ENCODE measurements at places on chromosomes 5 and 9.

- DNase-seq = no peak
Observed at GRCh38 chr5:166505067-166505466, 1786.4 kb upstream of the WWC1 start.

GRCh38 chr9:136806067-136806466 lies 1.7 kb upstream of the RABL6 start:
- no peak for DNase-seq

DNA sequence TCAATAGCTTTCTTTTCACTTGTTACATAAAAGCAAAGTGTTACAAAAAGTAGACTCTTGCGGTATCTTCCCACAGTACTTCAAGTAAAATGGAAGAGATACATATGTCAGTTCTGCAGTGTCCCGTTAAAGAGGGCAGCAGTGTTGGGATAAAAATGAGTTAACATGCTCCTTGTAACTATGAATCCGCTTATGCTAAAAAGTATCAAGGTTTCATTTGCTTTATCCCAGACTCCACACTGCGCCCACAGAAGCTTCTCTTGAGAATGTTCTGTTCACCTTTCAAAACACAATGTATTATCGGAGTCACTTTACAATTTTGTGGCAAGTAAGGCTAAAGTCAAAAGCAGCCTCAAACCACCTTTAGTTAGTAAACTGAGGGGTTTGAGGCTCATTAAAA lies 790 bp downstream of the PTAR1 start:
- DNase-seq = no peak

DNA sequence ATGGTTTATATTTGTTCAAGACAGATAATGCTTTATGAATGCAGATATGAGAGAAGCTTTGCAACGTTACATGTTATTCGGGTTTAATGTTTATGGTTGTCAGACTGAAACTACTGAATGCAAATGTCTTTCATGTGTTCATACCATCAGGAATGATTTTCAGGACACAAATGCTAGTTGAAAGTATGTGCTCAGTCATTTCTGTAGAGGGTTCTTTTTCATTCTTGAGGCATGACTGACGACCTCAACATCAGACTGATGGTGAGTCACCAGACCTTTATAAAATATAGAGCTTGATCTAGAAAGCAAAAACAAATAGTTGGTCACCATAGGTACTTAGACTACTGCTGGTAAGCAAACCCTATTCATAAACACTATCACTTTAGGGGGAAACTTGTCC lies 287.3 kb upstream of the NUDT12 start:
- DNase-seq = peak; percentile 82

GRCh38 chr9:117160254-117160653 lies 254.6 kb downstream of the ASTN2 start:
- no peak for DNase-seq

- no peak for DNase-seq
Observed at GRCh38 chr5:76273206-76273885, 129.7 kb upstream of the IQGAP2 start.

DNA sequence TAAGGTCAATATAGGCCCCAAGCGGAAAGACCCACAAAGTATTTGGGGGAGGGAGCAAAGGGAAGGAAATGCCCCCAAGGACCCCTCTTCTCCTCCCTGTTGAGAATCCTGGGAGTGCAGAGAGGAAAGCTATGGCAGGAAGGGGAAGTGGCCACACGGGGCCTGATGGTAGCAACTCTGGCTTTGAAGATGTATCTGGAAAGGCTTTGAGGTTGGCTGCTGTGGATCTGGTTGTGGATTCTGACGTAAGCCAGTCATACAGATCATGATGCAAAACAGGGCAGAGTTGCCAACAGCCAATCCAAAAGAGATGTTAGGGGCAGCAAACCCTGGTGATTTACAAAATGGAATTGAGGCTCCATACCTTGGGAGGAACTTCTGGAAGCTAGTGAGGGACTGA lies 108.8 kb downstream of the PRKACG start:
- DNase-seq = no peak

- DNase-seq = no peak
Observed at GRCh38 chr9:14428781-14429230, 114.9 kb upstream of the NFIB start.

DNA sequence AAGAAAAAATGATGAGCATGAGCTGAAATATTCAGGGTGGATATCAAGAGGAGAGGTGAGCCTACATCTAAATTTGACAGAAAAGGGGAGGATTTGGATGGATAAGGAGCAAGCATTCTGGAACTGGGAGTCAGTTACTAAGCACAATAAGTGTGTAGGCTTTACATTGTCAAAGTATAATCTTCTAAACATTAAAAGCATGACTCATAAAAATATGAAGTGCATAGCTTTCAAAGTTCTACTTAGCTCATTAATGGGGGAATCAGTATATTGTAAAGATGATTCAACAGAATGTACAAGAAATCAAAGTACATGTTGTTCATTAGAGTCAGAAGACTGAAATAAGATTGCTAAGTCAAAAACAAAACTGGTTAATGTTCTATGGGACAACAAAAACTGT lies 248.0 kb upstream of the GAS1 start:
- DNase-seq = no peak

DNA sequence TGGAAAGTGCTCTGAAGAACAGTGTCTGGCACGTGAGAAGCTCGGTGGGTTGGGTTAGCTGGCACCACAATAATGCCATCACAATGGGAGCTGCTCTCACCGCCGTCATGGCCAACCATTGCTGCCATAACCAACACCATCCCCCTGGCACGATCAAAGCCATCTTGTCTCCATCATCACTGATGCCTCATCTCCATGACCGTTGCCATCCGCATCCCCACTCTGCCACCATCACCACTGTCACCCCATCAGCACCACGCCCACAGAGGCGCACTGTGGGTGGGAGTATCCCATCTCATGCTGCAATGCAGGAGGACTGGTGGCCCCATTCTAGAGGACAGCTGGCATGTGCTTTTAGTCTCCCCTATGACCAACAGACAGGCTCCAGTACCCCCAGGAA lies 23.7 kb downstream of the NR5A1 start:
- no peak for DNase-seq

Data from GM04503 (cell line).